ENCODE measurements at places on chromosomes 3 and 15.

- DNase-seq = no peak
Measured at GRCh38 chr15:95468820-95469219, 861.7 kb upstream of the NR2F2 start.

DNA sequence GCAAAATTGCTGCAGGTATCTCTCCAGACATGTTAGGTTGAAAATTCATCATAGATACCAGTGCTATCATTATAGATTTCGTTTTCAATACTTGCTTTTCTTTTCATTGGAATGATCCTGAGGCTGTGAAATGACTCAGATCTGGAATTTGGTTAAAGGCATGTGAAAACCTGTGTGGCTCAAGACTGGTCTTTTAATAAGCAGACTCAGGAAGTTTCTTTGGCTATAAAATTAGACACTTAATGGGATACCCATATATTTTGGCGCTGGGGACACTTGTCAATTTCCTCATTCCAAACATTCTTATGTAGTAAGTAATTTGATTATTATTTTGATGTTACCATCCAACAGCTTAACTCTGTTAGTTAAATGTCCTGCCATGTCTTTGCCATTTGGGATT is 1041.1 kb upstream of the GBE1 start:
- DNase-seq = no peak

DNA sequence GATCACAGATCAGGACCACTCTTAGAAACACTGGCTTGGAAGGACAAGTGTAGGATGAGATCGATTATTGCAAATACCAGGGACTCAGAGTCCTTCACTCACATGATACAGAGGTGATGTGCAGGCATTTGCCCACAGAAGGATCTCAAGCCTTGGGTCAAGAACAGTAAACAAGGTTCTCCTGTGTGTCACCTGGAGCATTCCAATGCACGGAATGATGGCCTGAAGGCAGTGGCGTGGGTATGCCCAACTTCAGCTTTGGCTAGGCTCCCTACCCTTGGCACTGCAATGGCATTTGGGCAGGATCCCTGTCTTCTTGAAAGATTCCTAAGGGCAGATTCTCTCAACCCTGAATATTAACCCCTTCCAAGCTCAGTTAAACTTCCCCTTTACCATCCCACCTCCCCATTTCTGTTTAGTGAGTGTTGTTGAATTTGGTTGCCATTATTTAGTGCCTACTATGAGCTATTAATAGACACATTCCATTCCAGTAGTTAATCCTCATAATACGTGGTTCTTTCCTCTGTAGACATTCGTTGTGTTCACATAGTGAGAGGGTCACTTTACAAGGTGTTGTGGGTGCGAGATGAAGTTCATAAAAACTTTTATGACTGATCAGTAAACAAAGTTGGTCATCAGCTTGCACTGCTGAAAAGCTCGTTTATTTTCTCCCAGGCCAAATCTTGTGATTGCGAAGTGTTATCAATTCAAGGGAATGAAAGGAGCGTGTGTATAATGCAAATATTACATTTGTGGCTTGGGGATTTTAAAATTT is 1.1 kb upstream of the LZTFL1 start:
- DNase-seq = no peak

- no peak for DNase-seq
Measured at GRCh38 chr15:26971271-26972018, 464 bp downstream of the GABRG3 start.

DNA sequence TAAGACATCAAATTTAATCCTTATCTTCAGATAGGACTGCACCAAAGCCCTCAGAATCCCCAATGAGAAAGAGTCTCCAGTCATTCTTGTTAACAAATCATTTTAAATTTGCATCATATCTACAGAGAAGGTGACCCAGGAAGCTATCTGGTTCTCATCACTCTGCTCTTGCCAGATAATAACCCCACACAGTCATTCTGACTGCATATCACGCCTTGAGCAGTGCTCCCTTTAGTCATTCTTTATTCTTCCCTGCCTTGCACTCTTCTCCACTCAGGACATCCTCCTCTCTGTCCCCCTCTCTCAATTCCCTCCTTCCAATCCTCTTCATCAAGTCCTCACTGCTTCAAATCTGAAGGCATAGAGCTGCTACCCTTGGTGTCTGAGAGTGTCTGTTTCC is 83.7 kb upstream of the COL6A6 start:
- DNase-seq = no peak

GRCh38 chr3:85821130-85821756 is 862.5 kb downstream of the CADM2 start:
- no peak for DNase-seq

All from NCI-H187 treated with DMSO at 0.1 percent for 48 hours (cell line).